ENCODE measurements at places on chromosomes 2 and 18. TPM values are rescaled to one million over a fixed set of nuclear protein-coding genes. Genes with fewer than 3 reads are reported as not detected.

- no peak for DNase-seq
These were observed 187.9 kb upstream of the ZEB2 start for GRCh38 chr2:144707736-144708326.

ELAC1 gene
- 9.7 TPM for total RNA-seq

- DNase-seq, result no peak
These were observed 24.4 kb downstream of the SATB2 start for GRCh38 chr2:199433204-199433832.

- DNase-seq, result no peak
These were observed 553.0 kb upstream of the SYT4 start for GRCh38 chr18:43830303-43830702.
